Stimulated activated naive CD4-positive, alpha-beta T cell (primary cell): ENCODE measurements at places on chromosomes 1 and 21.

- no peak for DNase-seq
These were observed 22.7 kb upstream of the BECN2 start for GRCh38 chr1:241934866-241935265.

DNA sequence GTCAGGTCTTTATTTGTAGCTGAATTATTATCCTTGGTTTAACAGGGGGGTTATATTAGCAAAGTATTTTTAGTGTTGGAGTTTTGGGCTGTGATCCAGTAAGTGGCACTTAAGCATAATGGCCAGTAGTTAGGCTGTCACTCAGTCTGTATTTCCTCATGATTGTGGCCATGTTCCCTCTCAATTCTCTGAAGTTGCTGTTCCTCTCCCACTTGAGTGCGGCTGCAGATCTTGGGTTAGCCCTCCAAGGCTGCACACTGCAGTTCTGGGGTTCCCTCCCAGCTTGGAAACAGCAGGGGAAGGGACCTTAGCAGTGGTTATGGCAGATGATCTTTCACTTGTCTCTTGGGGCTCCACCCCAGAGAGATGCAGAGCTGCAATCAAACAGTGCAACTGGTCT lies 23.2 kb upstream of the DENND1B start:
- no peak for DNase-seq

GRCh38 chr1:7313826-7314225 lies 457.3 kb upstream of the VAMP3 start:
- no peak for DNase-seq

- no peak for DNase-seq
These were observed 224.3 kb upstream of the FGGY start for GRCh38 chr1:59072583-59072947.

DNA sequence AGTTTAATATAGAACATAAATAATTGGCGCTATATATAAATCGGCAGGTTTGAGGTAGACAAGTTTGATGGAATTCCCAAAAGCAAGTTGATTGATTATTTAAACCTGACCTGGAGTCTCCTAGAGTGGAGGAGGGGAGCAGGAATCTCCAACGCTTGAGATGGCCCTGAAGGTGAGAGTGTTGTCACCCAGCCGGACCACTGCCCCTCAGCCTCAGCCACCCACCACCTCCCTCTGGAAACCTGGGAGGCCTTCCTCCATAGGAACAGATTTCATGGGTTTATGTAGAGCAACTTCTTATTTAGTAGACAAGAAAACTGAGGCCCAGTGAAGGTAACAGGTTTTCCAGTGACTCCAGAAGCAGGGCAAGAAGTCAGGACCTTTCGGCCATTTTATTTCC lies 389.5 kb downstream of the KIF26B start:
- DNase-seq = no peak

DNA sequence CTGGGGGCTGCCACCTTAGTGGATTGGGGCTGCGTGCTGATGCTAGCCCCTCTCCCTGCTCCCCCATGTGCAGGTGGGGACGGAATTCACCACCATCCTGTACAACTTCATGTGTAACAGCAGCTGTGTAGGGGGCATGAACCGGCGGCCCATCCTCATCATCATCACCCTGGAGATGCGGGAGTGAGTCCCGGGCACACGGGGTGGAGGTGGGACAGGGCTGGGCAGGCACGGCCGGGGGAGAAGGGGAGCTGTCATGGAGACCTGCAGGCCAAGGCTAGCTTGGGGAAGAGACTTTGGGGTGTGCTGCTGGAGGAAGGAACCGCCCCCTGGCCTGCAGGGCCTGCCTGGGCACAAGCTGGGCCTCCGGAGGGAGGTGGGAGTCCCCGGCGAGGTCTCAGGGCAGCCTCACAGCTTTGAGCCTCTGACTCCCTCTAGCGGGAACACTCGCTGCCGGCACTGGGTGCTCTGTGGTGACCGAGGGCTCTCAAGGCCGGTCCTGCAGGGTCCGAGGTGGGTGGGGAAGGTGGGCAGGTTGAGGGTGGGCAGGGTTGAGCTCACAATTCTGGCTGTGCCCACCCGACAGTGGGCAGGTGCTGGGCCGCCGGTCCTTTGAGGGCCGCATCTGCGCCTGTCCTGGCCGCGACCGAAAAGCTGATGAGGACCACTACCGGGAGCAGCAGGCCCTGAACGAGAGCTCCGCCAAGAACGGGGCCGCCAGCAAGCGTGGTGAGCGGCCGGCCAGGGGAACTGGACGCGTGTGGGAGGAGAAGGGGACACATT lies 25.0 kb upstream of the CCDC27 start:
- DNase-seq = no peak

- peak; percentile 16 for DNase-seq
These were observed 57.3 kb downstream of the NKAIN1 start for GRCh38 chr1:31182352-31182751.

GRCh38 chr1:65289449-65289848 lies 19.9 kb upstream of the DNAJC6 start:
- no peak for DNase-seq
